ENCODE measurements at places on chromosomes 5 and 9.

GRCh38 chr5:8848997-8849594, 696.8 kb downstream of the SEMA5A start:
- no peak for DNase-seq

DNA sequence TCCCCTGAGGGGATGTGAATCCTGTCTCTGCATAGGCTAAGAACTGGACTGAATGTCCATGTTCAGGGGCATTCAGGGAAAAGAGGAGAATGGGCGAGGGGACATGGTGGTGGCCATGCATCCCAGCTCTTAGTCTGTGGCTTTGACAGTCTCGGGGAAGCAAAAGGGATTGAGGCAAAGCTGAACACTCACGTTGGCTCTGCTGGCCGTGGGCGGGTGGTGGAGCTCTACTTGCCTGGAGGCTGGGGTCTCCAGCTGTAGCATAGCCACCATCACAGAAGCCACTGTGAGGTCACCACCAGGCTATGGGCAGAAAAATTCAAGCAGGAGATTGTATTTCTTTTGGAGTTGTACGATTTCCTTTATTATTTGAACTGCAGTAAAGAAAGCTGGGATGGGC, 4.1 kb downstream of the GARIN3 start:
- DNase-seq: no peak

GRCh38 chr5:174320051-174320450, 274.5 kb downstream of the NSG2 start:
- no peak for DNase-seq

DNA sequence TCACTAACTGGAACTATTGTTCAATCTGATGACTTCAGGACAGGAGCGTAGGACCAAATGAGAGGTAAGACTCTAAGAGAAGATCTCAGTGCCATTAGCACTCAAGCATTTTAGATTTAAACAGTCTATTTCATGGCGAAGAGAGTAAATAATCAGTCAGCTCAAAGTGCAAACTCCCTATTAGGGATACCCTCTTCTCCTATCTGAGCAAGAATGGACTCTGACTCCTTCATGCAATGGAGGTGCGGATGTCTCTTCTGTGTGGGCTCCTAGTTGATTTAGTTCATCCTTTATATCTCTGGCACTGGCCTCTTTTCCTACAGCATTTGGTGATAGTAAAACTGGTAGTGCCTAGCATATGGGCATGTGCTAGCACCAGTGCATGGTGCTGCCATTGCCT, 144.6 kb downstream of the SMC2 start:
- no peak for DNase-seq

DNA sequence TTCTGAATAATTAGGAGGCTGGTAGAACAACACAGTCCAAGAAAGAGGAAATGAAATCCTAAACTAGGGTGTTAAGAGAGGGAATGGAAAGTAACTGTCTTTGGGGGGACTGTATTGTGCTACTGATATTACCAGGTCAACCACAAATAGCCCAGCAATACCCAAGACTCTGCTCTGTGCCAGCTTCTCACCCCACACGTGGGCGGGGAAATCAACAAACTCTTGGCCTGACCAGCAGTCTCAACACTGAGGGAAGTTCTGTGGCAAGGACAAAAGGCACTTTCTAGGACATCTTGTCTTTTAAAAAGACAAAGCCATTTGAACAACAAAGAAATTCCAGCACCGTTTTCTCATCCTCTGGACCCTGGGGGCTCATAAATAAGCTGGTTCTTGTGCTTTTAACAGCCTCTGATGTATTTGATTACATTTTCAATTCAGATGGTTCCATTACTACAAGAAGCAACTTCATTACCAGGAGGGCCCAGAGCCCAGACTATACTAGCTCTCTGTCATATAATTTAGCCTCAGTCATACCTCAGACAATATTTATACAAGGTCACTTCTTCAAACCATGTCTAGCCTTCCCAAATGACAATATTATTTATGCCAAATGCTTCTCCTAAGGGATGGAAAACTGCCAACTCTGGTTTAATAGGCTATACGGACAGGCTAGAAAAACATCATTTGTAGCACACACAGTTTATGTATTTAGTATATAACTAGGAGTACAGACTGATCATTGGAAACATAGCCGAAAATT, 297.8 kb downstream of the CWC27 start:
- no peak for DNase-seq

All from smooth muscle cell of the brain vasculature (primary cell).